Right renal pelvis (tissue), 4 donors: ENCODE measurements at places on chromosomes 1 and 21. TPM values are rescaled to one million over a fixed set of nuclear protein-coding genes. Genes with fewer than 3 reads are reported as not detected.

DNA sequence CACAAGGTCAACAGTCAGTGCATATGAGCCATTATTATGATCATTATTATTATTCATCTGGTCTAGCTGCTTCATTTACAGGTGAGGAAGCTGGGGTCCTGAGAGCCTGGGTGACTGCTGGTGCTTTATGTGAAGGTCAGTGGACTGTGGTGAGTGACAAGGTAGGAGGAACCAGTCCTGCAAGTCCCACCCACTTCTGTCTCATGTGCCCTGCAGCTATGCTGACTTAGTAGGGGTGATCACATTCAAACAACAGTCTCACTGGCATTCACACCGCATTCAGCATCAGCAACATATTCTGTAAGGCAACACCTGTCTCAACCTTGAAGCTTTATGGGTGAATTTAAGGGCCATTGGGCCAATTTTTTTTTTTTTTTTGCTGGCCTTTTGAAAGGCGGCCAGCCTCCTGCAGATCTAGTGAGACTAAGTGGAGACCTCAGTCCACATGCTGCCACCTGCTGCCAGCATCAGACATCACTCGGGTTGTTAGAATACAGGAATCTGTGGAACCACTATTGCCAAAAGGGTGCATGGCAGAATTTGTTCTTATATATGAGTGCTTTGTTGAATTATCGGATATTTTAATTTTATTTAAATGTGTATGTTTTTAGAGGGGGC is 59.9 kb upstream of the CACNA1E start:
- peak; percentile 28 for DNase-seq

AGMAT gene
- polyA plus RNA-seq: 34.8 TPM

TMPRSS3 gene
- polyA plus RNA-seq: 2.4 TPM

CRP gene
- not detected for polyA plus RNA-seq

DNA sequence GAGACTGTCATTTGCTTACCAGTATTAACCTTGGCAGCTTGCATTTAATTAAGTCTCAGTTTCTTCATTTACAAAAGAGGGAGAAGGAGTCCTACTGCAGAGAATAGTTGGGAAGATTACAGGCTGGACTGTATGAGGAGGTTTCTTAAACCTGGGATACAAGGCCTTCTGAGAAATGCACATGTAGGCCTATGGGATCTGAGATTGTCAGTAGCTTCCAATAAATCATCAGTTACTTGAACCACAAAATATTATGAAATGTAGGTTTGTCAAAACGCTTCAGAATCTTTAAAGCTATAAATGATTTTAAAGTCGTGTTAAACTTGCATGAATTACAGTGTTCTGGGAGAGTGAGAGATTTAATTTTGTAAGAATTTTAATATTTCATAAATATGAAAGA is 69.6 kb downstream of the NRIP1 start:
- DNase-seq: no peak

DNA sequence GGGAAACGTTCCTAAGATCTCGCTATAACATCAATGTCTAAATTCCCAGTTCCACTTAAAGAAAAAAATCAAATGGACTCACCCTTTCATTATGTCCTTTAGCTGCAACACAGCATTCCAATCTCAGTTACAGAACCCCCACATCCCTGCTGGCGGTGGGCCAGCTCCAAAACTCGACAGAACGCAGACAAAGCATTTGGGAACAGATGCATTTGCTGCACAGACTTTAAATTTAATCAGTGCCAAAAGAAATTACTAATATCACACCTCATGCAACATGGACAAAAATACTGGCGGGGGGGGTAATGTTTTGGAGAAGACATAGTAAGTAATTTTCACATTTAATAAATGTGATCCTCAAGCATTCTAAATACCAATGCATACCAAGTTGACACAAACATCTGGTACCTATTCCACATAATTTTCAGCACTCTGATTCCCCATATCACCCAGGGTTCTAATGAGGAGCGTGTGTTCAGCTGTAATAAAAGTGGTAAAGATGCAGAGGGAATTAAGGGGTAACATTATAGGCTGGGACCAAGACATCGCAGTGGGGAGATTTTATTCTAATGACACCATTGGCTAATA is 79.7 kb downstream of the TGFBR3 start:
- no peak for DNase-seq

DNA sequence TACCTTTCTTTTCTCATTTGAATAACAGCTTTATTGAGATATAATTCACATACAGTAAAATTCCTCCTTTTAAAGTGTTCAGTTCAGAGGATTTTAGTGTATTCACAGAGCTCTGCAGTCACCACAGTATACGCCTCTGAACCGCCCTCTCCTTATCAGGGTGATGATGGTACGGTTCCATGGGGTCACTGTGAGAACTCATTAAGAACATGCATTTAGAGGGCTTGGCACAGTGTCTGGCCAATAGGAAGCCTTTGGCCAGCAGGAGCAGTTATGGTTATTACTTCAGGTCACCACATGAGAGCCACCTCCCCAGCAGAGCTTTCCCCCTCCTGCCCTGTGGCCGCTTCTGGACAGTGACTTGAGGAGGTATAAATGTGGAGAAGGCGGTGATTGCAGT is 27.3 kb downstream of the KCNQ4 start:
- no peak for DNase-seq

DNA sequence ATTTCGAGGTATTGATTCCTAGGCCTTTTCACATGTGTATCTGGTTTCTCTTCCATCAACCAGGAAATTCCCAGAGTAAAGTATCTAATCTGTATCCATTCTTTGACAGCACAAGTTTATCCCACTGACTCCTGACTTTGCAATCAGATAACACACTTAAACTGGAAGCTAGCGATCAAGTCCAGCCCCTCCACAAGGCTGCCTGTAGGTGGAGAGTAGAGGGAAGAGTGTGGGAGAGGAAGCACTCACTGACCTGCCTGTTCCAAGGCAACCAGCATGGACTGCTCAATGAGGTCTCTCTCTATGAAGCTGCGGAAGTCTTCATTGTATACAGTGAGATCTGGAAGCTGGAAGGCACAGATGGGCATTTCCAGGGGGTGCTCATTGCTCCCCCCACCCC is 30.4 kb upstream of the MTMR11 start:
- DNase-seq: no peak

DNA sequence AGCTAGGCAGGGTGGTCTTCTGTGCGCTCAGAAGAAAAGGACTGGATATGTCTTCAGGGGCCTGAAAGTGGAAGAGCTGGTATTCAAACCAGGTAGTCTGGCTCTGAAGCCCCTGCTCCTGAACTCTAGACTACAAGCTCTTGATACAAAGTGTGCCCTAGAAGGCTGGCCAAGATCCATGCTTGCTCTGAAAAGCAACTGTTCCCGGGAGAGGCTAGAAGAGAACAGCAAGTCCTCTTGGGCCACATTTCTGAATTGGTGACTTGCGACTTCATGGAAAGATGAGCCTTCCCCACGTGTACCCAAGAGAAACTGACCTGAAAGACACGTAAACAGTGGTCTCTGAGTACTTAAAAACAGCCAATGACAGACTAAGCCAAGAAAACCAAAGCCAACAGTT is 123.3 kb upstream of the GRIK3 start:
- DNase-seq: no peak

PTP4A2 gene
- 247 TPM for polyA plus RNA-seq

TMEM125 gene
- polyA plus RNA-seq: 14.9 TPM

CD1C gene
- 1.0 TPM for polyA plus RNA-seq

- no peak for DNase-seq
Observed at GRCh38 chr1:17273096-17273495, 24.2 kb downstream of the PADI3 start.

DNA sequence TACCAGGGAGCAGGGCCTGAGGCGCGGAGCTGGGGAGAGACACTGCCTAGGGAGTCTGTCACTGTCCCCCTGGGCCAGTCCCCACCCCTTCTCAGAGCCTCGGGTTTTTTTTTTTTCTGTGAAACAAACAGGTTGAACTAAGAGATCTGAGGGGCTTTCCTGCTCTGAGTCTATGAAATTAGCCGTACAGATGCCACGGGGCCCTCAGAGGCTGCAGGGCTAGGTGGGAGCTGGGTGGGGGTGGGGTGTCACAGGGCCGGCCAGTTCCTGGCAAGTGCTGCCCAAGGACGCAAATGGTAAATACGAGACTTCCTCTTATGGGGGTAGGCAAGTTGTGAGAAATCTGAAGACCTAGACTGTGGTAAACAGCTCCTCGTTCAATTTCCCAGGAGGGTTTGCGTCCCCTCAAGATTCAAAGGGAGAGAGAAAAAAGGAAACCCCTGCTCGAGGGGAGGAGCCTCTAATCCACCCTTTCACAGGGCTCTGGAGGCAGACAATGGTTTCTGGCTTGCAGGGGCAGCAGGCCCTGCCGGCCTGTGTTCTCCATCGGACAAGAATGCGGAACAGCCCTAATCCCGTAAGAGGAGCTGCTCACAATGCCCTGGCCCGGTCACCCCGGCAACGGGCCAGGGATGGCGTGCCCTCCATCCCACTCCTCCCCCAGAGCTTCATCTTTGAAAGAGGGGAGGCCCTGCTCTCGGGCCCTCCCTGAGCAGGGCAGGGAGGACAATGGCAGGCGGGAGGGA is 7.8 kb downstream of the NUAK2 start:
- DNase-seq: peak; percentile 50

TPTE gene
- polyA plus RNA-seq: 0.03 TPM

NPR1 gene
- polyA plus RNA-seq: 64.8 TPM

DNA sequence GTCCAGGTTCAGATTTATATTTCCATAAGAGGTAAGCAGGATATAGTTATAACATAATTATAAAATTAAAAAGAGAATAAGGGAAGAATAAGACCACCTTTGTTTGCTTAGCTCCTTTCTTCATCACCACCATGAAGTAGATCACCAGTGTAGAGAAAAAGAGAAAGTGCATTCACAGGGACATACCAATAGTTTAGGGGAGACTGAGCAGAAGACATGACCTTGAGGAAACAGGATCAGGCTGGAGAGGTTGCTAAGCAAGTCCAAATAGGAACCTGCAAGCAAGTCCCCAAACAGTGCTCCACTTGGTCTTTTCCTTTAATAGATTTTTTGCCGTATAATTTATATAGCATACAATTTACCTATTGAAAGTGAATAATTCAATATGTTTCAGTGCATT is 63.0 kb downstream of the KCNT2 start:
- DNase-seq: no peak

DNA sequence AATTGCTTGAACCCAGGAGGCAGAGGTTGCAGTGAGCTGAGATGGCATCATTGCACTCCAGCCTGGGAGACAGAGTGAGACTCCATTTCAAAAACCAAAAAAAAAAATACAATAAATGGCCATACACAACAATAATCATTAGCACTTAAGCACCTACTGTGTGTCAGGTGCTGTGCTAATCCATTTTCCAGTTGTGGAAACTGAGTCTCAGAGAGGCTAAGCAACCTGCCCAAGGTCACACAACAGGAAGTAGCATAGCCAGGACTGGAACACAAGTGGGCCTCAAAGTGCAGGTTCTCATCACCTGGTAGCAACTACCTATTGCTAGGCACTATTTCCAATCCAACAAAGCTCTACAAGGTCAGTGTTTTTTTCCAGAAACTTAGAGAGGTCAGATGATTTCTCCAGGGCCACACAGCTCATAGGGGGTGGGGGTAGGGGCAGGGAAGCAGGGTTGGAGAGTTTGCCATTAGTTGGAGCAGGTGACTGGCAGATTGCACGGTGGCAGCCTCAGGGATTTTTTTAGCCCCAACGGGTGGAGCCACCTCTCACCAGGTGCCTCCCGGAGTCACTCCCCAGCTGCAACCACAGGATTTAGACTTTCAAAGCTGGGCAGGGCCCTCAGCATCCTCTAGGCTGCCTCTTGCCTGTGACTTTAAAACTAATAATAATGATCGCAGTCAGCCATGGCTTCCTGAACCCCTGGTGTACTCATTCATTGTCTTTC is 52.5 kb upstream of the ID3 start:
- no peak for DNase-seq

DNA sequence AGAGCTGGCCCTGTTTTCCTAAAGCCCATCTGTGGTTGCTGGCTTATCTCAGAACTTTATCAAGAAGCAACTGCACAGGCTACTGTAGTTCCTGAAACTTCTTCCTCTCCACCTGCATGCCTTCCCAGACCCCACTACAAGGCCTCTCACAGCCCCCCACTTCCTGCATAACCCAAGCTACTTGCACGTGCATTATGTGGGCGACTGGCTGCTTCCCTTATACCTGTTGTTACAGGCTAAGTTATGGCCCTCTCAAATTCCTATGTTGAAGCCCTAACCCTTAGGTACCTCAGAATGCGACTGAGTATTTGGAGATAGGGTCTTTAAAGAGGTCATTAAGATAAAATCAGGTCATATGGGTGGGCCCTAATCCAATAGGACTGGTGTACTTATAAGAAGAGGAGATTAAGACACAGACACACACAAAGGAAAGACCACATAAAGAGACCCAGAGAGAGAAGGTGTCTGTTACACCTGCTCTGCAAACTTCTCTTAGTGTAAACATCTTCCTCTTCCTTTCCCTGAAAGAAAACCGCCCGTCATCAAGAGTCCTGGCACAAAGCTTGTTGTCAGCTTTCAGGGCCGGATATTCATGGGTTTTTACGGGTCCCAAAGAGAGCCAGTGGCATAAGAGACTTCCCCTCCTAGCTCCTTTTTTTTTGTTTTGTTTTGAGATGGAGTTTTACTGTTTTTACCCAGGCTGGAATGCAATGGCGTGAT is 5.1 kb downstream of the ZNF496 start:
- no peak for DNase-seq
